ENCODE measurements at places on chromosomes 11 and 22. TPM values are rescaled to one million over a fixed set of nuclear protein-coding genes. Genes with fewer than 3 reads are reported as not detected.

Gene MISFA
- polyA plus RNA-seq: 3.7 TPM

Gene MS4A3
- not detected for polyA plus RNA-seq

GRCh38 chr11:45576461-45577215 is 88.8 kb downstream of the CHST1 start:
- no peak for DNase-seq

- DNase-seq: no peak
These were observed 2.8 kb upstream of the BCO2 start for GRCh38 chr11:112172362-112172994.

DNA sequence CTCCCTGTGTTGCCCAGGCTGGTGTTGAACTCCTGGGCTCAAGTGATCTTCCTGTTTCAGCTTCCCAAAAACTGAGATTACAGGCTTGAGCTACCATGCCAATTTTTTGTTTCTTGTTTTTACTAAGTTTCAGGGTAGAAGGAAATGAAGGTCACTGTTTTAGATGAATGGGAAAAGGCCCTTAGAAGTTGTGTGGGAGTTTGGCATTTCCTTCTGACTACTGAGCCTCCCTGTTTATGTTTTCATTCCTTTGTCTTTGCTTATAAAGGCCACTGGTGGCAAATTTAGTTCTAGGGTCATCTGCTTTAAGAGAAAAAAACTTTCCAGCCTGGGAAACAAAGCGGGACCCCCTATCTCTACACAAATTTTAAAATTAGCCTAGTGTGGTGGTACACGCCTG is 22.1 kb downstream of the SRPRA start:
- DNase-seq: no peak

DNA sequence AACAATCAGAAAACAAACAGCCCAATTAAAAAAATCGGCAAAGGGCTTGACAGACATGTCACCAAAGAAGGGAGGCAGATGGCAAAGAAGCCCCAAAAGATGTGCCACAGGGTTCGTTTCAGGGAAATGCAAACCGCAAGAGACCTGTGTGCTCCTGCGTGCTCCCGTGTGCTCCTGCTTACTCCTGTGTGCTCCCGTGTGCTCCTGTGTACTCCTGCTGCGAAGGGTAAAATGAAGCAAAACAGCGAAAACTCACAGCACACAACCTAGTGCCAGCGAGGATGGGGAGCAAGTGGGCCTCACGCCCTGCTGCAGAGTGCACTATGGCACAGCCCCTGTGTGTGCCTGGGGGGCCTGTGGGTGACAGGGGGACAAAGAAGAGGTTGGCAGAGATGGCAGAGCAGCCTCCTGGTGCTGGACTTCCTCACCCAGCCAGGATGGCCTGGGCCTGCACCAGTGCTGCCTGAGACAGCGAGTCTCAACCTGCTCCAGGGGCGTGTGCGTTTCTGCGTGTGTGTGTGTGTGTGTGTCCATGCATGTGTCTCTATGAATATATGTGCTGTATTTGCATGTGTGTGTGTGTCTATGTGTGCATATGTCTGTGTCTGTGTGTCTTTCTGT is 14.0 kb downstream of the ASCL2 start:
- DNase-seq: no peak

GRCh38 chr11:123378096-123378495 is 52.0 kb upstream of the GRAMD1B start:
- no peak for DNase-seq

GRCh38 chr11:2518983-2519340 is 74.2 kb downstream of the KCNQ1 start:
- DNase-seq: peak; percentile 44

Gene PATZ1
- 4.8 TPM for polyA plus RNA-seq

DNA sequence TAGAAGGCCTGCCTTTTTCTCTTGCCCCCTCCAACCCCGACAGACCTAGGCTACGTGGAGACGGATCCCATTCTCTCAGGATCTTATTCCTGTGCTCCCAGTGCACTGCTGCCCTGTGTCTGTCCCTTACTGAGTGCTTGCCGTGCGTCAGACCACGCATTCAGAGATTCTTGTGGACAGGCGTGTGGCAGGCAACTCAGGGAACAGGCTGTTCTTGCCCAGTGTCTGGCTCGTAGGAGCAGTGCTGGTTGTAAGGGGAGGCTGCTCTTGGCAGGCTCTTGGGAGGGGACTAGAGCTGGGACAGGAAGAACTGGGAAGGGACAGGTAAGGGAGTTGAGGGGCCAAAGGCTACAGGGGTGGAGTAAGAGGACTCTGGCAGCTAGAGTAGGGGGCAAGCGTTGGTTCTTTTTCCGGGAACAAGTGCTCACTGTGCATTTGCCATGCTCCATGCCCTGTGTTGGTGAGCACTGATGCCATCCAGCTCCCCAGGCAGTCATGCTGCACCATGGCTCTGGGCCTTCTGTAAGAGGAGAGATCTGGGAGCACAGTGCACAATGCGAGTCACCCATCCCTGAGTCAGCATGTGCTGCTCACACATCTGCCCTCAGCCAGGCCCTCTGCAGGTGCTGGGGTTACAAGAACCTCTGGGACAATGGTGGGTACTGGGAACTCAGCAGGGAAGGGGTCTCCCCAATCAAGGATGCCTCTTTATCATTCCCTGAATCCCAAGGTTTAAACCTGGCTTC is 119.1 kb downstream of the TBC1D22A start:
- no peak for DNase-seq

Gene RCE1
- 8.3 TPM for polyA plus RNA-seq

Gene ENTHD1
- polyA plus RNA-seq: not detected

- DNase-seq: no peak
These were observed 178.7 kb upstream of the POU2AF2 start for GRCh38 chr11:111066846-111067245.

Gene DBX1
- polyA plus RNA-seq: not detected

- DNase-seq: peak; percentile 39
These were observed 11.2 kb upstream of the CHST1 start for GRCh38 chr11:45676522-45677095.

DNA sequence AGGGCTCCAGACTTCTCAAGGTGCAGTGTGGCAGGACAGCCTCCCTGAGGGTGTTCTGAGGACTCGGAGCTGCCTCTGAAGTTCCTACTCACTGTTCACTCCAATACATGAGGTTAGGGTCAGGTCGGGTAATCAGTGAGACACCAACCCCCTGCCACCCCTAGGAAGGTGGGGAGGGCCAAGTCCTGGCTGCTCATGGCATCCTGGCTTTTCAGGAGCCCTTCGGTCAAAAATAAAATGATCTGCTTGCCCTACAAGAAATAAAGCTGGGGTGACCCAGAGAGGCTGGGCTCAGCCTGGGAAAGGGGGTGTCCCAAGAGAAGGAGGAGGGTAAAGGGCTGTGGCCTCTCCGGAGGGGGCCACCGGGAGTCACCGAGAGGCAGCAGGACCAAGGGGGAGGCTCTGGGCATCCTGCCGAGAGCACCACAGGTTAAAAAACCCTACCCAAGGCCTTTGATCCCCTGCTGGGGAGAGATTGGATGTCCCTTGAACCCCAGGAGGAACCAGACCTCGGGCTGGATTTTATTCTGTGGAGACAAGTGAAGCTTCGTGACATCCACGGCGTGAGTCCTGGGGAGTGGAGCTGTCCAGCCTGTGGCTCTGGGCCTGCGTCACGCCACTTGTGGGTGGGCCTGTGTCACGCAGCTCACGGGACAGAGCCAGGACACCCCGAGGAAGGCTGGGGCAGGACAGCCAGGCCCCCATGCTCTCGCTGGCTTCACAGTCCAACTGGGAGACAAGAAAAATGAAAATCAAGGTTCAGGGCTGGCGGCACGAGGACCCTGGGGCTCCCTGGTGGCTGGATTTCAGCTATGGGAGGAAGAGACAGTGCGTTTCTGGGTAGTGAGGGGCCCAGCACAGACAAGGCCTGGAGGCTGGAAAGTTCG is 102.2 kb upstream of the FGF3 start:
- DNase-seq: peak; percentile 57

DNA sequence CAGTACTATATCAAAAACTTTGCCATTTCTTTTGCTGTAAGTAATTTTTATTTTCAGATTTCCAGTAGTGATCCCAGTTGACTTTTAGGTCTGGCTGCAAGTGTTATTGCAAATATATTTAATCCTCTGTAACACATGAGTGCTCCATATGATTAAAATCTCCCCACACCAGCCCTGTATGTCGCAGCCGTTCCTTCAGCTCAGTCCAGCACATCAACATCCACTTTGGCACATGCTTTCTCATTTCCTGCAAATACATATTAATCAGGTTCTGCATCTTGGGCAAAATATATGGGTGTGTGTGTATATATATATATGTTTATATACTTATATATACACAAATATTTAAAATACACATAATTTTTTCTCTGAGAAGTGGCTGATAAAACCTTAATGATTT is 919.5 kb downstream of the JRKL start:
- no peak for DNase-seq

Gene B3GAT1
- not detected for polyA plus RNA-seq

DNA sequence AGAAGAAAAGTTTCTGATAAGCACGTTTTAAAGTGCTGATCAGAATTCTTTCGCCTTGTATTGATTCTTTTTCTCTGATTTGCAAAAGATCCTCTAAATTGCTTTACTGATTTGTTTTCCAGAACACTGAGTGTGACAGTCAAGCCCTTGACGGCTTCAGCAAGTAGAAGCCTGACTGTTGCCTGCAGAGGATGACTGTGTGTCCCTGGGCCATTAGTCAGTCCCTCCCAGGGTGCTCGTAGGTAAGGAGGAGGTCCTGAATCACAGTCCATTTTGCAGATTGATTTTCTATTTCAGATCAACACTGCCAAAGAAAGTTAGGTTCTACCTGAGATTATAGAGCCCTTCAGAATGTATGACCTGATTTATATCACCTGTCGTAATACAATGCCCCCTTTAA is 38.6 kb upstream of the POGLUT3 start:
- DNase-seq: no peak

GRCh38 chr11:130771708-130772107 is 144.6 kb downstream of the SNX19 start:
- no peak for DNase-seq

GRCh38 chr11:65266210-65266609 is 4.4 kb downstream of the POLA2 start:
- DNase-seq: no peak

Gene ANO5
- polyA plus RNA-seq: 0.60 TPM

GRCh38 chr22:44180706-44181032 is at the start of gene PARVG:
TSS of gene PARVG (plus strand) at chr22:44180925. CDS start at chr22:44183330, 2,405 bp downstream.
- DNase-seq: no peak

DNA sequence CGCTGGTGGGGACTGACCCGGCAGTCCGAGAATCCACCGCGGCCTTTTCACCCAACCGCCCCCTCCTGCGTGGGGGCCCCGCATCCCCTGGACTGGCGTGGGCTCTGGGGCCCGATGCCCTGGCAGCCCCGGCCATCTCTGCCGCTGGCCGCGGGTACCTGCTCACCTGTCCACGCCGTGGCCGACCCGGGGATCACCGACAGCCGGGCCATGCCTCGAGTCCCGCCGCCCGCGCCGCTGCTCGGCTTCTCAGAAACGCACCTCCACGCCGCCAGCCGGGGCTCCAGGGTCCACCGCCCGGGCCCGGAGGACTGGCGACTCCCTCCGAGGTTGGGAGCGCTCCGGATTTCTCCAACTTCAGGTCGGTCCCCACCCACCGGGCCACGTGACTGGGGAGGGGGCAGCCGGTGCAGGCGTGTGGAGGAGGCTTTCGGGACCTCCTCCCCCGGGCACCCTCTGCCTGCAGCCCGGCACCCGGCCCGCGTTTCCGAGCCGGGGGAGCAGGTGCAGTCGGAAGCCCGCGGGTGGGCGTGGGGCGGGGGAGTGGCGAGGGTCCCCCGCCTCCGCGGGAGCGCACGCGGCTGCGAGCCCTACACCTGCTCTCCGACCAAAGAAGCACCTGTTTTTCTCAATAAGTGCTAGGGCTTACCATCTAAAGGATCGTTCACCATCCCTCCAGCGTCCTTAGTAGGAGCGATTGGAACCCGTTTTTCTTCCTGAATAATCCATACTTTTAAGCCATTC is 554 bp upstream of the NRIP3 start:
- DNase-seq: no peak

DNA sequence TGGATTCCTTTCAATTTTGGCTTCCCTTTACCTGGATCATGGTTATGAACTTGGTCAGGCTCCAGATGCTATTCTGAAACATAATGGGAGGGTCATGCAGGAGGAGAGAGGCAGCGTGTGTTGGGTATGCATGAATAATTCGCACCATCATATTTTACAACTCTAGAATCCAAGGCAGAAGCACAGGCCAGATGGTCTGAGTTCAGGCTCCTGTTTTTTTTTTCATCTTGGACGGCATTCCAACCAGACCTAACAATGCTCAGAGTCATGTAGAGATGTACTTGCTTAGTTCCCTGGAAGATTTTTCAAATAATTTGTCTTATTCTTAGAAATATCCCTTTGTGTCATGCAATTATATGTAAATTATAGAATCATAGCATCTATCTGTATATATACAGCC is 393.5 kb downstream of the JRKL start:
- DNase-seq: no peak

Gene ART1
- not detected for polyA plus RNA-seq

GRCh38 chr11:63979426-63979825 is 5.0 kb downstream of the COX8A start:
- no peak for DNase-seq

Gene HBE1
- not detected for polyA plus RNA-seq

Gene MPZL2
- 27.6 TPM for polyA plus RNA-seq

DNA sequence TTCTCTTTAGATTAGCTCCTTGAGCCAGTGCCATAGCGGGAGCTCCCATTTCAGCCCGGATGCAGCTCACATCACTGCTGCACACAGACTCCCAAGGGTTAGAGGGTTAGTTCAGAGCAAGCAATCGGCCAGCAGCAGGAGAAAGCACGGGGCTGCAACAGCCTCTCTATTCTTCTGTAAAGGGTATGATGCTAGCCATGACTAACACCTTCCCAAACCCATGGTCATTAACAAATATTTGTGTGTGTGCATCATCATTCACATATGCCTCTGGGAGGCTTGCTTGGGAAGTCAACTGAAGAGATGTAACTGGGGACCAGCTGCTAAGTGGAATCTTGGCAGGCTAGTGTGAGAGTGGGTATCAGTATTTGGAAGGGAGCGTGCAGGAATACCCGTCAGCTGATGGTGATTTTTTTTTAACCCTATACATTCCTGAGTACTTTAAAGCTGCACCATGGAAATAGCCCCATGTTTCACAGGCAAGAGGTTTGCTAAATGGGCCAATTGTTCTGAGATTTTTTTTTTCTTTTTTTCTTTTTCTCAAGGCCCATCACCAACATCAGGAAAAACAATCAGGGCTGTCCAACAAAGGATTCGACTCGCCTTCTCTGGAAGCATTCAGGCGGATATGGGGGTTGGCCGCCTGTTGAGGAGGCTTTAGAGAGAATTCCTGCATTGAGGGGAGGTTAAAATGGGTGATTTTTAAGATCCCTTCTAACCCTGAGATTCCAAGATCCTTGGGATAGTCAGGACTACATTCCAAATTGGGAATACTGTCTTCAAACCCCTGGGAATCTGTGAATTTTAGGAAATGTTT is 33.2 kb upstream of the CCDC89 start:
- peak; percentile 66 for DNase-seq

Gene ARFGAP2
- polyA plus RNA-seq: 50.2 TPM
